ENCODE measurements at places on chromosomes 7 and 10. TPM values are rescaled to one million over a fixed set of nuclear protein-coding genes. Genes with fewer than 3 reads are reported as not detected.

XRCC2 gene
- 0.11 TPM for polyA plus RNA-seq

DNA sequence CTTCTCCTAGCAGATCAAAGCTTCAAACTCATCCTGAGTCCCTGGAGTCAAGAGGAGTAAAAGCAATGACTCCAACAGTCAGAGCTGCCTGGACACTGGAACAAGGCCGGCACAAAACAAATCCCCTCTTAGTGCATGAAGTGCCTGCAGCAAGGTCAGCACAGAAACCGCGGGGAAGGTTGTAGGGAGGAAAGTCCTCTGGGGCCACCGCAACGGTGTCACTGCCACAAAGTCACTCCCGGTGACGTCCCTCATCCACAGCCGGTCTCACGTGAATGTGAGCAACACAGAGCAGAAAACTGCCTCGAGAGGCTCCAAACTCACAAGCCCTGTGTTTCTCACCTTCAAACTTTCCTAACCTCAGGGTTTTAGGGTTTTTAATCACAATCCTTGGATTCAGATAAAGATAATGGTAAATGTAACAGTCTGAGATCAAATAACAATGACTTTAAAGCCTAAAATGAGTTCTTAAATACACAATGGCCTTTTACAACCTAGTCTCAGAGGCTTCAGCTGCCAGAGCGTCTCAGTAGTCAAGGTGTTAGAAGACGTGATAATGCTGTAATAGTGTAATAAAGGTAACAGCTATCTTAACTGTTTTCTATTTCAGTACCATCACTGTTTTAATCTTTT, 274.3 kb downstream of the ZMYND11 start:
- no peak for DNase-seq
- no peaks in the 10 kb centered on the region for H3K4me1 ChIP-seq
- no peak overlapping the region for H3K27ac ChIP-seq
- no peaks in the 10 kb centered on the region for H3K27me3 ChIP-seq

CALHM1 gene
- polyA plus RNA-seq: not detected

DNA sequence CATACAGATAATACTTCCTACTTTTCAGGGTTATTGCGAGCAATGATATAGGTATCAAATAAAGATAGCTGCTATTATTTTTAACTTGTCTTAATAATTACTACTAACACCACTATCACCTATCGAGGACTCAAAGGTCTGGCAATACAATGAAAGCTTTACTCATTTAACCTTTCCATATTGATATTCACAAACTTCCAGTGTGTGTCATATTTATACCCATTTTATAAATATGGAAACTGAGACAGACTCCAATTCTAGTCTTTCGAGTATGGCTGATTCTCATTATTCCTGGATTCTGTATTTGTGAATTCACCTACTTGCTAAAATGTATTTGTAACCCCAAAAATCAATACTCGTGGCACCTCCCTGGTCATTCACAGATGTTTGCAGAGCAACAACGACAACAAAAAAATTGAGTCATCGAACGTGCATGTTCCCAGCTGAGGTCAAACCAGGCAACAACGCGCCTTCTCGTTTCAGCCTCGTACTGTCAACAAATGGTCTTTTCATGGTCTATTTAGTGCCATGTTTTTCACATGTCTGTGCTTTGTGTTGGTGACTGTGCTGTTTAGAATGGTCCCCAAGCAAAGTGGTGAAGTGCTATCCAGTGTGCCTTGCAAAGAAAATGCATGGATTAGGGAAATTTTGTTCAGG, 51.7 kb downstream of the SMURF1 start:
- peaks cover 42% of the 10 kb centered on the region for H3K4me1 ChIP-seq
- no peak for DNase-seq
- no peak overlapping the region for H3K4me3 ChIP-seq
- no peak overlapping the region for H3K27ac ChIP-seq

DNA sequence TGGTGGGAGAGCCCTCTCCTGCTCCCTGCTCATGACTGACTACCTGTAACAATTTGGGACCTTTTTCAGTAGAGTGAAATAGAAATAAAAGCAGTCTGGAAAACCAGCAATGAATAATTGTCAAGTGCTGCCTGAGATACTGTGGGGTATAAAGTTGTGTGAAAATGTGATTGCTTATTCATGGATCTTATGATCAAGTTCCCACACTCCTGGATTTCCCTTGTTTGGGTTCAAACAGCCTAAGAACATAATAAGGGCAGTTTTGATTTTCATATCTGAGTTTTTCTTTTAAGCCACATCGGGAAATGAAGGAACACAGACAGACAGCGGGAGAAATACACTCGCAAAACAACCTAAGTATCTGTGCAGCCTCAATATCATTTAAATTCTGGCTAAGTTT, 52.9 kb downstream of the CALD1 start:
- no peak for DNase-seq
- no peaks in the 10 kb centered on the region for H3K27me3 ChIP-seq
- H3K36me3 ChIP-seq: peaks cover 15% of the 10 kb centered on the region
- H3K27ac ChIP-seq: no peak overlapping the region
- H3K4me1 ChIP-seq: no peaks in the 10 kb centered on the region
- no peak overlapping the region for H3K4me3 ChIP-seq

GRCh38 chr7:25009257-25009656, 29.3 kb upstream of the OSBPL3 start:
- peaks cover 1% of the 10 kb centered on the region for H3K27me3 ChIP-seq
- no peak overlapping the region for H3K4me3 ChIP-seq
- DNase-seq: no peak
- no peak overlapping the region for H3K27ac ChIP-seq

All from naive thymus-derived CD8-positive, alpha-beta T cell (primary cell).